ENCODE measurements at places on chromosomes 2 and 18. TPM values are rescaled to one million over a fixed set of nuclear protein-coding genes. Genes with fewer than 3 reads are reported as not detected.

Gene VAMP5
- total RNA-seq, result 3.0 TPM

Gene MAL
- not detected for total RNA-seq

Gene TSPYL6
- not detected for total RNA-seq

Gene ACMSD
- total RNA-seq, result 0.52 TPM

Gene RALB
- 21.3 TPM for total RNA-seq

Gene ZBTB14
- total RNA-seq, result 12.2 TPM

Gene RGPD4
- total RNA-seq, result not detected

Gene HDLBP
- total RNA-seq, result 501 TPM

Gene CAPN14
- not detected for total RNA-seq

Gene TNFRSF11A
- 3.4 TPM for total RNA-seq

Gene SERPINB7
- not detected for total RNA-seq

Gene POTEI
- total RNA-seq, result not detected

Gene PASK
- total RNA-seq, result 15.8 TPM

Gene IL36A
- not detected for total RNA-seq

Gene LRP2
- total RNA-seq, result under 0.01 TPM

Gene CNRIP1
- 2.6 TPM for total RNA-seq

Gene GREB1L
- 3.0 TPM for total RNA-seq

Gene APCDD1
- total RNA-seq, result 31.3 TPM

Gene DNAH6
- total RNA-seq, result 1.3 TPM

Gene KLHL30
- 0.66 TPM for total RNA-seq

Gene CDC42EP3
- total RNA-seq, result 7.8 TPM

Gene SP5
- 0.78 TPM for total RNA-seq

Gene CYP26B1
- 0.52 TPM for total RNA-seq

Gene GNAL
- 2.1 TPM for total RNA-seq

Gene RIT2
- not detected for total RNA-seq

Gene MC4R
- total RNA-seq, result not detected

Gene DSG1
- not detected for total RNA-seq

Gene RESP18
- total RNA-seq, result not detected

Gene IL1RN
- not detected for total RNA-seq

Gene HOXD11
- total RNA-seq, result not detected

Gene PROC
- total RNA-seq, result not detected

Gene KCNIP3
- 1.6 TPM for total RNA-seq

Gene EPAS1
- total RNA-seq, result 58.4 TPM

Gene DYNAP
- total RNA-seq, result not detected

Gene ASXL3
- total RNA-seq, result 3.6 TPM

Gene PSMA8
- total RNA-seq, result not detected

Gene CABLES1
- total RNA-seq, result 11.9 TPM

Gene UCN
- total RNA-seq, result not detected

Gene INHBB
- 3.6 TPM for total RNA-seq

Gene ELP2
- 56.8 TPM for total RNA-seq

Gene MC5R
- total RNA-seq, result not detected

Gene NXPH2
- total RNA-seq, result not detected

Gene REG1B
- 15,911 TPM for total RNA-seq

Gene SATB2
- total RNA-seq, result 2.6 TPM

Gene ZNF385B
- under 0.01 TPM for total RNA-seq

Gene POTEF
- not detected for total RNA-seq

Gene PAX3
- total RNA-seq, result not detected

Gene FAM228A
- not detected for total RNA-seq

Gene UGT1A5
- not detected for total RNA-seq

Gene PREPL
- 46.5 TPM for total RNA-seq

Gene SNED1
- total RNA-seq, result 13.5 TPM

Gene C1QL2
- total RNA-seq, result 1.0 TPM

Data from body of pancreas (tissue), 4 donors.